ENCODE measurements at places on chromosomes 3 and 15.
A peak's percentile ranks its signal among the peaks of the same experiment; 100 is the strongest.

DNA sequence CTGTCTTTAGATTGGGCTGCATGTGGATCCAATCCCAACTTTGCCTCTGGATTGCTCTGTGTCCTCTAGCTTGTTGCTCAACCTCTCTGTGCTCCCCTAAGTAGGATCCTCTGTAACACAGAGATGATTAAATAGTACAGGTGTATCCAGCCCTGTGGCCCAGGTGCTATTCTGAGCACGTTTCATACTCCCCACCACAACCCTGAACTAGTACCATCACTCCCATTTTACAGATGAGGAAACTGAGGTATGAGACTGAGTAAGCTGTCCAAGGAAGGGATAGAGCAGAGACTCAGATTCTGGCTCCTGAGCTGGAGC lies 7.2 kb downstream of the ISG20 start:
- DNase-seq, result no peak

- peak; percentile 36 for DNase-seq
Measured at GRCh38 chr3:123632161-123632655, 47.4 kb upstream of the HACD2 start.

DNA sequence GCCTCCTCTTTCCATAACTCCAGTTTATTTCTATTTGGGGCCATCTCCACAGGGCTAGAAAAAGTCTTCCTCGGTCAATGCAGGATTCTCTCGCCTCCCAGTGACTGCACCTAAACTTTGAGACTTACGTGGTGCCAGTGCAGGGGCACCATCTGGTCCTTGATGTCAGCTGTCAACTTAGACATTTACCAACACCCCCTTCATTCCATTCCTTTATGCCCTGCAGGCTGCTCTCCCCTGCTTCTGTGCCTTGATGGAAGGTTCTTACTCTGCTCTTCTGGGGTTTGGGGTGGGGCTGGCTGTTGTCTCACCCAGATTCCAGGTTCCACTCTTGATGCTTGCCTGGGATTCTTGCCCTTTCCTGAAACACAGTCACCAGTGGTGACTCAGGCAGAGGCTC lies 101.8 kb downstream of the ST8SIA2 start:
- DNase-seq, result no peak

- DNase-seq, result no peak
Measured at GRCh38 chr3:157099326-157100095, 60.4 kb downstream of the CCNL1 start.
